ENCODE measurements at places on chromosomes 2 and 18.

DNA sequence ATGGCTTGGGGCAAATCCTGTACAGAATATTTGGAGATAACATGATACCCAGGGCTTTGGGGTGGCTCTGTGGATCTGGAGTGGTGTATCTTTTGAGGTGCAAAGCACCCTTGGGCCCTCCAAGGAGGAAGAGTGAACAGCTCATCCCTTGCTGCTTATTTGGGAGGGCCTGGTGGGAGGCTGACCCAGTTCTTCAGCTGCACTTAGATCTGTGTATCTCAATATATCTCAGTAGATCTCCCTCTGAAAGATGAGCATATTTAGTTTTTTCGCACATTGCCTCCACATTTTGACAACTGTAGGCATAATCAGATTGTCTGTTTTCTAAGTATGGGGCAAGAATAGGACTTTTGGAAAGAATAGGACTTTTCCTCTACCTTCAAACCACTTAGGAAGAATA is 2.8 kb downstream of the TRIM54 start:
- DNase-seq, result no peak

DNA sequence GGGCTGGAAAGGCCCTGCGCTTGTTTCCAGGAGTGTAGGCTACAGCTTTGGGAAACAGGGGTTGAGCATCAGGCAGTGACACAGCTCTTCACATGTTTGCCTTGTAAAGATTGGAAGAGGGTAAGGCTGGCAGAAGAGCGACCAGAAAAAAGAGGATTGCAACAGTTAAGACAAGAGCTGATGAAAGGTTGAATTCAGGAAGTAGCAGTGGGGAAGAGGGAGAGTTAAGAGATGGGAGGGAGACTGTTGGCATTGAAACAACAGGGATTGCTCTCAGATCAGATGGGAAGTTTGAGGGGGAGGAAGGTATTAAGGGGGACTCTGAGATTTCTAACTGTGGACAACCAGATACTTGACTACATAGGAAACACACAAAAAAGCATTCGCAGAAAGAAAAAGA is 96.9 kb downstream of the CTAGE1 start:
- no peak for DNase-seq

DNA sequence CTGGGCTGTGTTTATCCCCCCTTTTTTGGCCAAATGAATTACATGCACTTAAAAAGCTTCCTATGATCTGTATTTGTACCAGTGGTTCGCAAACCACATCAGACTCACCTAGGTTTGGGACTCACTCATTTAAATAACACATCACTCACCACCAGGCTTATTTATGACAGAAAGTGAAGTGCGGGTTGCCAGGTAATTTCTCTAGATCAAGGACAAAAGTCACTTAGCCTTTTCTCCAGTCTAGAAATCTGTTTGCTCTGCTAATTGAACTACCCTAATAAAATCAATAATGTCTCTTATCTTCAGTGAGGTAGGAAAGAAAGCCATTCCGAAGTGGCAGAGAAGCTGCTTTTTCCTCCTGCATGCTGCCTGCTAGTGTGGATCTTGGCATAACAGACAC is 88.1 kb upstream of the SLC8A1 start:
- DNase-seq, result no peak

DNA sequence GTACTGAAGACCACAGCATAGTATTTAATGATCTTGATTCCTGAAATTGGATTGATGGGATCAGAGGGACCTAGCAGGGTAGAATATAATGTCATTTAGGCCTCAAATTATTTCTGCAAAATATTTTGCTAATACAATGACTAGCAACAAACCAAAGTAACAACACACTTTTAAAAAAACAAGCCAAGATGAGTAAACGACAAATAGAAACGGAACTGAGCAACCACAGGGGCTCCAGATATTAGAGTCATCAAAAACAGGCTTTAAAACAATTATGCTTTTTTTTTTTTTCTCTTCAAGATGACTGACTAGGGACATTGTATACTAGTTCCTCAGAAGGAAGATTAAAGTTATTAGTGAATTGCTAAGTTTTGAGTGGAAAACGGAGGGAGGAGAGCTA is 447.1 kb upstream of the MMADHC start:
- no peak for DNase-seq

- no peak for DNase-seq
Measured at GRCh38 chr2:60079562-60079961, 473.9 kb downstream of the BCL11A start.

DNA sequence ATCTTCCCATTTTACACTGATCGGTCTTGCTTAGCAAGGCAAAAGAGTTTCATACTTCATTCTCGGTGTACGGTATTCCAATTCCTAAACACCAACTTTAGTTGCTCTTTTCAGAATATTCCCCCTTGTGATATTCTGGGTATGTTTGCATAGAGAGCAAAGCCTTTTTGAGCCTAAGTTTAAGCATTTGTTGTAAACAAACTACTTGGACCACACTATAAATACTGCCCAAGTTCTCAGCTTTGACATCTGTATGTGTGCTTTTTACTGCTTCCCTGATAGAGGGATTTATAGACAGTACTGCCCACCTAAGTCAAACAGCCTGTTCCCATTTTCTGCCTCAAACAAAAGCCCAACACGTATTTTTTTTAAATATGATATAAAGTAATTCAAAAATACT is 36.9 kb downstream of the CCBE1 start:
- DNase-seq, result no peak

DNA sequence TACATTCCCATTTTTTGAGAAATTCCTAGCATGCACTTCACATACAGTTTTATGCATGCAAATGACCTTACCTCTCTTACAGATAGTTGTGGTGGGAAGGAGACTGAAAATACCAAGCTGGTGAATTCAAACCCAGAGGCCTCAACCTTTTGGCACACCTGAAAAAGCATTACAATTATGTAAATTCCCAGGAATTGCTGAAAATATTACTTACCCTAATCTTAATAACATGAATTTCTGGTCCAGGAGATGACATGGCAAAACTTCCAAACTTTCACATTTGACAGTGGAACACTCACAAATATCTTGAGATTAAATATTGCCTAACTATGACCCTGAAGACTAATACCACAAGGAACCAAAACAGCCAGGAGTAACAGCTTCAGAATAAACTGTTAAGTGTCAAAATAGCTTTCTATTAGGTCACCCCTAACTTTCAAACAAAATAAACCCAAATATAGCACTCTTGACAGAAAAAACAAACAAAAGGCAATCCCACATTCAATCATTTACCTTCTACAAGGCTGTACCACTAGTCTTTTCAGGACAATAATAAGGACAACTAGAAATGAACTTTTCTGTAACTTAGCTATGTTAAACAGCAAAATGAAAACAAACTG is 10.9 kb upstream of the PEX13 start:
- DNase-seq, result no peak

GRCh38 chr2:170277951-170278350 is 100.0 kb downstream of the MYO3B start:
- DNase-seq, result no peak

- no peak for DNase-seq
Measured at GRCh38 chr2:38146907-38147307, 71.0 kb upstream of the CYP1B1 start.

DNA sequence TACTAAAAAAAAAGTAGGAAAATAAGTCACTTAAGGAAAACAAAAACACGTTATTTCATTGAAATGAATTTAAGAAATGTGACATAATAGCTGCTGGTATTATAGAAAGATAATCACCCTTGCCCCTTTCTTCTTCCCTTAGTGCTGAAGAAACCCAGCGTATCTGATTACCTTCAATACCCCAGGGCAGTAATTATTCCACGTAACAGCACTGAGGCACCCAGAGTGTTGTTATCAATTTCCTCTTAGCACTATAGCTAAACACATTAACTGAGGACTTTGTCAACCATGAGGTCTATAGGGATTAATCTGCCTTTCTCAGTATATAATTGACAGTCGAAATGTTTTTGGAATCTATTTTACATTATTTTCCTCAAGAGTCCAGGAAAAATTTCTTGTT is 180.0 kb upstream of the NXPH2 start:
- no peak for DNase-seq

DNA sequence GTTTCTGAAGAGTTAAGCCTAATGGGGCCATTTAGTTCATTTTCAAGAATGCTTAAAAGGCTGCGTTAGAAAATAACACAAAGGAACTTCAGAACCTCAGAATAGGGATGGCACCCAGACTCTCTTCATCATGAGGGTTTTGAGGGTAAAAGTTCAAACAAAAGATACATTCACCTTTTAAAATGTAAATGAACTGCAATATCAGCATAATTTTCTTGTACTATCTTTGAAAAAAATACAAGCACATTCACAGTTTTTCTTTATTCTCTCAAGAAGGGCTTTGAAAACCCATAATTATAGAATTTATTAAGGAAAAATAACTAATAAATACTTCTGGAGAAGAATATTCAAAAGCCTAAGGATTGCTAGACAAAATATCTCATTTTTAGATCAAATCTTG is 791.0 kb downstream of the DCC start:
- no peak for DNase-seq

- no peak for DNase-seq
Measured at GRCh38 chr18:76565238-76566173, 70.5 kb upstream of the ZNF516 start.

DNA sequence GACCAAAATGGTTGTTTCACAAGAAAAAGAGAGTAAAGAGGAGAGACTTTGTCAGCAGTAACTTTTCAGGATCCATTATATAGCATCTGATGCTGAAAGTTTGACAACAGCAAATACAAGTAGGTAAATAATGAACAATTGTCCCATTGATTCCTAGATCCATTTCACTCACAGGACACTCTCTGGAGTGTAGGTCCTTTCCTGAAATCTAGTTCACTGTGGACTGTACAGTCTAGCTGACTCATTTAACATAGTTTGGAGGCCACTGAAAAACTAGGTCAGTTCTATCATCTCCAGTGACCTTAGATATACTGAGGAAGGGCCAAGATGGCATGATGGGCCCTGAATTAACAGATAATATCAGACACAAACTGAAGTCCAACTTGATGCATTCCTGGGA is 19.3 kb upstream of the NEB start:
- DNase-seq, result no peak

GRCh38 chr2:203685081-203685621 is 21.3 kb upstream of the CD28 start:
- no peak for DNase-seq

GRCh38 chr2:26444236-26444635 is 33.7 kb downstream of the OTOF start:
- no peak for DNase-seq
